ENCODE measurements at places on chromosomes 12 and 14. TPM values are rescaled to one million over a fixed set of nuclear protein-coding genes. Genes with fewer than 3 reads are reported as not detected.

SDR9C7 gene
- not detected for total RNA-seq

RFC5 gene
- total RNA-seq = 23.3 TPM

HSPA2 gene
- 50.8 TPM for total RNA-seq

RBP5 gene
- total RNA-seq = 2.6 TPM

MANSC4 gene
- not detected for total RNA-seq

DNA sequence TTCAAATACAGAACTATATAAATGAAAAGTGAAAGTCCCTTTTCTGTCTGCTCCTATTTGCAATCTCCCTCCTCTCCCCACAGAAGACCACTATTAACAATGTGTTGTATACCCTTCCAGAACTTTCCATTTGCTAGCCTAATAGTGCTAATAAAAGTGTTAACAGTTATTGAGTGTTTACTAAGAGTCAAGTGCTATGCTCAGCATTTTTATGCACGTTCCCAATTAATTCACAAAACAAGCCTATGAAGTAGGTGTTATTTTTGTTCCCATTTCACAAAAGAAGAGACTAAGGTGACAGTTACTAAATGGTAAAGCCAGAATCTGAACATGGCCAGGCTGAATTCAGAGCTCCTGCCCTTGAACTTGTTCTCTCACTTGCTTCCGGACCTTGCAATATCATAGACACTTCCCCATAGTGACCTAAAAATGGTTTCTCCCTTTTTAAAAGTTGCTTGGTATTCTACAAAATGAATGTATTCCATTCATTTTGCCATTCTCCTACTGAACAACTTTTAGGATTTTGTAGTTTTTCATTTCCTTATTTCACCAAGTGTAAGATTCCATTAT is 1.6 kb upstream of the PRKAB1 start:
- DNase-seq = no peak

GRCh38 chr12:121765573-121765972 is 27.9 kb downstream of the RHOF start:
- DNase-seq = no peak

DNA sequence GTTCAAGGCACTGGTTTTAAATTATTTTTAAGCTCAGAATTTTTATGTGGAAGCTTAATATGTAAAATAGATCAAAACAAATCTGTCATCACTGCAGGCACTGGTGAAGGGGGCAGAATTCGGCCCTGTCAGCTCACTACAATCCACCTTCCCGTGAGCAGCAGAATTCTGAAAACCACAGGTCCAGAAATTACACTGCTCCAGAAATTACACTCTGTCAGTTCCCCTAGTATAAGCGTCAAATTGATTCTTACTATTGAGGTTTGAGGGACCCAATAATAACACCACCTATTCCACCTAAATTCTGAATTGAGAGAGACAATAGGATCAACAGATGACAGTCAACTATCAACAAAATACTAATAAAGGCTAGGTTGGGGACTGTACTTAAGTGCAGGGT is 245.5 kb downstream of the PHLDA1 start:
- DNase-seq = no peak

DNA sequence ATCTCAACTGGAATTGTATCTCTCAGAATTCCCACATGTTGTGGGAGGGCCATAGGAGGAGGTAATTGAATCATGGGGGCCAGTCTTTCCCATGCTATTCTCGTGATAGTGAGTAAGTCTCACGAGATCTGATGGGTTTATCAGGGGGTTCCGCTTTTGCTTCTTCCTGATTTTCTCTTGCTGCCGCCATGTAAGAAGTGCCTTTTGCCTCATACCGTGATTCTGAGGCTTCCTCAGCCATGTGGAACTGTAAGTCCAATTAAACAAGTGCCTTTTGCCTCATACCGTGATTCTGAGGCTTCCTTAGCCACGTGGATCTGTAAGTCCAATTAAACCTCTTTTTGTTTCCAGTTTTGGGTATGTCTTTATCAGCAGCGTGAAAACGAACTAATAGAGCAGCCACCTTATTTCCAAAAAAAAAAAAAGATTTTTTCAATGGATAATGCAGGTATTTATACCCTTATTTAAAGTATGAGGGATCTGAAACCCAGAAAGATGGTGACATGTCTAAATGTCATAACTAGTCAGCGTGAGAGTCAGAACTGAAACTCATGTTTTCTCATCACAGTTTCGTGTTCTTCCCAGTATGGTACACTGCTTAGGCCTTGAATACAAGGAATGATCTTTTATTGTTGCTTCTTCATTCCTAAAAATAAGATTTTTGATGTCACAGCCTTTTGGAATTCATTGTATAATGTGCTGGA is 89.6 kb downstream of the ERC1 start:
- DNase-seq = no peak

- no peak for DNase-seq
Observed at GRCh38 chr12:109987615-109988014, 8.6 kb downstream of the GIT2 start.

DNA sequence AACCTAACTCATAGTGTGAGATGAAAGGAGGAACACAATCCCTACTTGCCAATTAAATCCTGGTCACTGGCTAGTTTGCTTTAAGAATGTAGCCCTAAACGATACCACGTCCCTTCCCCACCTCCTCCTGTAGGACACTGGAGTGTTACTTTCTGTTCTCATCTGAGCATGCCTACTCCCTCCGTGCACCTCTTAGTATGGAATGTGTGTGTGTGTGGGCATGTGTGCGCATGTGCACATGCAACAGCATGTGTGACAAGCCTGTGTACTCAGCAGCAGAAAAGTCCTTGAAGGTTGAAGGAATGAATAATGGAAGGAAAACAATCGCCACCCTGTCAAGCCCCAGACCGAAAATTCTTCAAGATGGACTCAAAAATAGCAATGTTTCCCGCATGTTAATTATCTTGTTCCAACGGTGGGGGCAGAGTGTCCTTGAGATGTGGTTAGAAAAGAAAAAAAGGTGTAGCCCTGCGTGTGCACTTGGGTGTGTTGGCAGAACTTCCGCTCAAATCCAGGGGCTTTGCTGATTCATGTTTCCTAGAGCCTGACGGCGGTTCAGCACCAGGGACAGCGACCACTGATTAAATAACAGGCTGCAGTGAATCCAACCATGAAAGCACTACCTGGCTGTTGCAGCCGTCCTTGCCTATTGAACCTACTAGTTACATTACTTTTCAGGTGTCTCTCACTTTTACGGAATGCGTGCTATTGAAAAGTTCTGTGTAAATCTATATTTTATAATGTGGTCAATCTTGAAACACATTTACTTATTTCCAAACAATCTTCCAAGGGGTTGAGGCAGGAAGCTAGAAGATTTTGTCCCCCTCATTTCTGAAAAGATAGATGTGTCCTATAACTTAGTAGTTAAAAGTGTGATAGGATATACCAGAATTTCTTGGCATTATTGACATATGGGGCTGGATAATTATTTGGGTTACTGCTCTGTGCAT is 79.8 kb downstream of the SRRM4 start:
- no peak for DNase-seq

DNA sequence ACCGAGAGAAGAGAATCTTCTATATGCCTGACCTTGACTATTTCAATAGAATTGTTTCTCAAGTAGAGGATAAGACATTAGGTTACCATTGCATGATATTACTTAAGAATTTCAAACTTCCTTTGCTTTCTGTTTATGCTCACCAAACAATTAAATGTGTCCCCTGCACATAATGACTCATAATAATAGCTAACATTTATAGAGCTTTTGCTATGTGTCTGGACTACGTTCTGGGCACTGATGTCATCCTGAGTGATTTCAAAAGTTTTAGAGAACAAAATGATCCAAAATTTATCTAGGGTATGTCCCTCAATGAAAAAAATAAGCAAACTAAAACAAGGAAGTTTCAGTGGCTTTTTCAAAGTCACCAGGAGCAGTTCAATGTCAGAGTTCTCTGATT is 38.8 kb downstream of the SLC15A5 start:
- no peak for DNase-seq

GRCh38 chr12:27081668-27082111 is 688 bp downstream of the C12orf71 start:
- DNase-seq = no peak

GRCh38 chr12:99277591-99278379 is 369.8 kb upstream of the GARIN6 start:
- DNase-seq = no peak

- DNase-seq = no peak
Observed at GRCh38 chr14:74239848-74240793, 872 bp downstream of the VSX2 start.

GRCh38 chr14:84202486-84202885 is 1327.5 kb upstream of the FLRT2 start:
- no peak for DNase-seq

- DNase-seq = no peak
Observed at GRCh38 chr12:128813392-128813791, 10.4 kb downstream of the SLC15A4 start.

DNA sequence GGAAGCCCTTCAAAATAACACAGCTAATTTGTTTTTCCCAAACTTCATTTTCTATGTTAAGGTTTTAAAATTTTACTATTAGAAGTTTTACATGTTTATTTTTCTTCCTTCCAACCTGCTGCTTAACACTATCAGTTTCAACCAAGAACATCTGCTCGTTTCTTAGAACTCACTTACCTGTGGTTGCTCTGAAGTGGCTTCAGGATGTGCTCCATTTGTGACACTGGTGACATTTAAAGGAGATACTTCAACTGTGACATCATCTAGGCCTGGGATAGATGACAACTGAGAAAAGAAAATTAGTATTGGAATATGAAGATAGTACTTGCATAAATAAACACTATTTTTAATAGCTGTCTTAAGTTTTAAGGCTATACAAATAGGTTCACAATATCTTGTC is 17.9 kb downstream of the WASHC3 start:
- no peak for DNase-seq

GRCh38 chr12:10121278-10121677 is 8.7 kb downstream of the CLEC7A start:
- DNase-seq = no peak

- DNase-seq = no peak
Observed at GRCh38 chr14:24057867-24058259, 6.1 kb downstream of the CARMIL3 start.

DNA sequence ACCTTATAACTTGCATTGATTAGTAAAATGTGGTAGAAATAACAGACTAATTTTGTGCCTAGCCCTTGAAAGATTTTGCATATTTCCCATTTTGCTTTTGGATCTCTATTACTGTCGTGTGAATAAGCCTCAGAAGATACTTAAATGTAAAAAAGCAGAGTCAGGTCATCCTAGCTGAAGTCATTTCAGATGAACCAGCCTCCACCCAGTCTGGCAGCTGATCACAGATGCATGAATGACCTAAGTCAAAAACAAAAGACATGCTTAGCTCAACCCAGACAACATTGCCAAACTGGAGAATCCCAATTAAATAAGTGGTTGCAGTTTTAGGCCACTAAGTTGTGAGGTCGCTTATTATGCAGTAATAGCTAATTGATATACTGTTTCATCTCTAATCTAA is 349.9 kb downstream of the C12orf50 start:
- no peak for DNase-seq

DNA sequence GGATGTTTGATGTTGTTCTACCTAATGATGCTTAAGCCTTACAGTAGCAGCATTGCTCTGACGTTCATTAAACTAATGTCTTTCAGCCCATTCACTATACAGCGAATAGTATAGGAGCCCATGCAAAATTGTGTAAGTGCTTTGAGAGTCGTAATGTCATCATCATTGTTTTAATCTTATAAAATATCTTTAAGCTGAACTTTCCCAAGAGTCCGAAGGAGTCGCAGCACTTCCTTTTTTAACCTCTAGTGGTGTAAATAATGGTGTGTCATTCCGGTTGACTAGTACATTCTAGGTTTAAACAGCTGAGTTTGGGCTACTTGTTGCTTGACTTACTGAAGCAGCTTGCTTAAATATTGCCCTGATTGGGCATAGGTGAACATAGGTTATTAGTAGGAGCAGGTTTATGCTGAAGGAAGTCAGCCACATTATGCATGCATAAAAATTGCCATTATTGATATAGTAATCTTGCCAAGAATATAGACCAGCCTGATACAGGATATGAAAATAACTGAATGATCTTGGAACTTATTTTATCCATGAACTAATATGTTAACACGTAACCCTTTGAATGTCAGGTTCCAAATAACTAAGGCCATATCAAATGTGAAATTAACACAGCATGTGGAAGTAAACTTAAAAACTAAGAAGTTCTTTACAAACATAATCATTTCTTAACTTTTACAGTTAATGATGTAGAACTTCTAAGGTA is 2.6 kb downstream of the WNK1 start:
- no peak for DNase-seq

DNA sequence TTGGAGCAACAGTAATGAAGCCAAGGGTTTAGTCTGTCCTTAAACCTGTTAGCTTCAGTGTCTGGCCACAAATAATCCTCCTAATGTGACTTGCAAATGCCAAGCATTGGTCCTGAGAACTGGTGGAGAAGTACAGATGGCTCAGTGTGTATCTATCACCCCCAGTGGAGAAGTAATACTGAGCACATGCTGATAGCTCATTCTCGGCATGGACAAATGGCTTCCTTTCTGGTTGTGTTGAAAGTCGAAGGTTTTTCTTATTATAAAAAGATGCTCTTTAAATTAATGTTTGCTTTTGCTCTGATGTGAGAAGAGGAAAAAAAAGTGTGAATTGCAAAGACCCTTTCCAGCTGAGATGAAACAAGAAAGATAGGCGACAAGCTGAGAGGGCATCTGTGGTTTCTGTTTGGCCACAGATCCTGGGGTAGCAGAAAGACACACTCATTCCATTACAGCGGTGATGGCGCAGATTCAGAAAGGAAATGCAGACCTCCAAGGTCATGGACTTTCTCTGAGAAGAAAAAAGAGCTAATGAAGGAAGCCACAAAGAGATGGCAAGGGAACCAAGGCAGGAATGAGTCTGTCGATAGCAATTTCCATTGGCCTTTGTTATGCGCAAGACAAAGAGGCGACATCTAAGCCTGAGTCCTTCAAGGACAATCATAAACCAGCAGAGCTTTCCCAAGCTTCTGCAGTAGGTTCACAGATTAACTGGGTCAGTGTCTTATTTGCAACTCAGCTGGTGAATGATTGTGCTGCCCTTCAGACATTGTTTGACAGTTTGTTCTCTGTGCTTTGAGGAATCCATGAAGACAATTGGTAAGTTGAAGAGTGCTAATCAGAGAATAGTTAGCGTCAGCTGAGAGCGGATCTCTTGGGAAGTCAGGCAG is 155.5 kb upstream of the RGS6 start:
- DNase-seq = no peak

DNA sequence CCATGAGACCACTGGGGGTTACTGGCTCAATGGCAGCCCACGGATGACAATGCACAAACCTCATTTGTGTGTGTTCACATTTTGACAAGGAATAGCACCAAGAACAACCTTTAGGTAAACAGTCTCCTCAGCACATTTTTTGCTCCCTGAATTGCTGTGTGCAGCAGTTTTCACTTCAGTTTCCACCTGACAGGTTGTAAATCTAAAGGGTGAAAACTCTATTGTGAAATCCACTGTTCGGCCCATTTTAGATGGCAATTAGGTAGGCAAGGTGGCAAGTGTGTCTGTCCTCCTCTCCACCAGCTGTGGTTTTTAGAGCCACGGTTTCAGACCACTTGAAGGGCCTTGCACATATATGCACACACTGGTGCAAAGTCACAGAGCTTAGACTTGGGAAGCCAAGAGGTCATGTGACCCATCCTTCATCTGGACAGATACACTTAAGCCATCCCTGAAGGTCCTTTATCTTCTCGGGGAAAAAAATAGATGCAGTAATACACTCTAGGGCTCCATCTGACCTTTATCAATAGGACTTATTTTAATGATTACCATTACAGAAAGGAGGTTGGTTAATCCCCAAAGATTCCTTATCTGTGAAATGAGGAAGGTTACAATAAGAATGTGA is 23.2 kb downstream of the HAL start:
- no peak for DNase-seq
